ENCODE measurements at places on chromosomes 13 and 19.

- DNase-seq, result no peak
Observed at GRCh38 chr13:21426238-21426637, 32.9 kb downstream of the ZDHHC20 start.

DNA sequence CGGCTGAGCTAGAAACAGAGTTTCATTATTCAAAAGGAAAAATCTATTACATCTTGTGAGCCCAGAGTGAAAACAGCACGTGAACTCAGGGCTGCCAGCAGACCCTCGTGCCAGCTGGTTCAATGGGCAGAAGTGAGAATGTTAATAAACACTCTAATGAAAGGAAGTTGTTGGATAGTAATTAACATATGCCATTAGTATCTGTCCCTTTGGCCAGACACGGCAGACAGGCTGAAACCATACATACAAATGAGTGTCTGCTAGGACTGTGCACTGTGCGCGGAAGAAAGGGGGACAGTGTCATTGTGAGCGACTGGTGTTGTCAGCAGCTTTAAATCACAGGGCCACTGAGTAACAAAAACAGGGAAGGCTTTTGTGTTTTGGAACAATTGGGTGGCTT, 121.9 kb upstream of the TSC22D1 start:
- no peak for DNase-seq

- DNase-seq, result no peak
Observed at GRCh38 chr19:10920781-10921180, 7.7 kb downstream of the YIPF2 start.

GRCh38 chr19:12769689-12770088, 5.7 kb downstream of the HOOK2 start:
- DNase-seq, result no peak

GRCh38 chr19:46951171-46951986, 68.3 kb upstream of the NPAS1 start:
- peak; percentile 67 for DNase-seq

DNA sequence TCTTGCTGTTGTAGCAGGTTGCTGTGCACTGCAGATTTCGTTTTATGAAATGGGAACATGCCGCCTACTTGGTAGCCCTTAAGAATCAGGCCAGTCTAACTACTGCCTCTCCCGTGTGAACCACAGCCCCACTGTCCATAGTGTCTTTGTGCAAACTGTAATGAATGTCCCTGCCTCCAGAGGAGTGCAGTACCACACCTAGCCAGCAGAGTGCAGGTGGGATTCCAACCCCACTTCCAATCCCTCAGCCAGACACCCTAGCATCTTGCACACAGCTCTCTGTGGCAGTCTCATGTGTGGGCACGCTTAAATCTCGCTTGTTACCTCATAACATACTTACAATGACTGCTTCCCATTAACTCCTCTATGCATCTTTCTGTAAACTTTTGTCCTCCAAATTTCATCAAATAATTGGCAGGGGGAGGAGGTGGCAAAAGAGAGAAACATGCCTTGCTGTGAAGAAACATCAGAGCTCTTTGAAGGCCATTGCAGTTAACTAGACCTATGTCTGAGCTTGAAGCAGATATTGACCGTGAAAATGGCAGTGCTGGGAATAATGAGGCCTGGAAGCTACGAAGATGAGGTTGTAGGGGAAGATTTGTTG, 47.2 kb downstream of the ZAR1L start:
- DNase-seq, result no peak

- peak; percentile 31 for DNase-seq
Observed at GRCh38 chr19:38055655-38056521, 148.9 kb downstream of the SIPA1L3 start.

- peak; percentile 60 for DNase-seq
Observed at GRCh38 chr19:55319785-55320184, 5.4 kb downstream of the TMEM150B start.

DNA sequence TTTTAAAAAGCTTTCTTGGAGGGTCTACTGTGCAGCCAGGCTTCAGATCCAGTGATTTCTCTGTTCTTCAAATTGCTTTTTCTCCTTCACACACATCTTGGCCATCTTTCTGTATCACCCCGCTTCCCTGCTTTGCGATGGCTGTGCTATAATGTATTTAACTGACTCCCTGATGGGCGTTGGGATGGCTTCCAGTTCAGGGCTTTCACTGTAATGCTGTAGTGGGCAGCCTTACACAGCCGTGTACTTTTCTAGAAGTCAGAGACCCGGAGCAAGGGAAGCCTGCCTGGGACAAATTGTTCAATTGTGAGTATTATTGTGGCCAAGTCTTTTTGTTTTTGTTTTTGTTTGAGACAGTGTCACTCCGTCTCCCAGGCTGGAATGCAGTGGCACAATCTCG, 19.4 kb upstream of the PAK4 start:
- DNase-seq, result no peak

GRCh38 chr19:39154100-39154628, 28.6 kb downstream of the PAK4 start:
- no peak for DNase-seq

DNA sequence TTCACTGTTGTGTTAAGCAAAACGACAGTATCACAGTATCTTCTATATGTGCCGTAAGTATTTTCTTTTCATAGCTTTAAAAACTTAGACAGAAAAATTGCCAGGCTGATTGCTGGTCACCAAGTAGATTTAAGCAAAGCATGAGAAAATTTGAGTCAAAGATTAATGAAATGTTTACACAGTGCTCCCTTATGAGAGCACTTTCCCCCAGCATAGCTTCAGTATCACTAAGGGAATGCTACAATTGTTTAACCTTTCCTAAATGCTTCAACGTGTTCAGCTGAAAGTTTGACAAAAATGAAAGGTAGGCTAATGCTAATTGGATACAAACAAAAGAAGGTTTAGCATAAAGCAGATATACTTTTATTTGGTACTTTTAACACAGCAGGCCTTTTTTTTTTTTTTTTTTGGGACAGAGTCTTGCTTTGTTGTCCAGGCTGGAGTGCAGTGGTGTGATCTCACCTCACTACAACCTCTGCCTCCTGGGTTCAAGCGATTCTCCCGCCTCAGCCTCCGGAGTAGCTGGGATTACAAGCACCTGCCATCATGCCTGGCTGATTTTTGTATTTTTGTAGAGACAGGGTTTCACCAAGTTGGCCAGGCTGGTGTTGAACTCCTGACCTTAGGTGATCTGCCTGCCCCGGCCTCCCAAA, 23.4 kb downstream of the PCCA start:
- DNase-seq, result no peak

DNA sequence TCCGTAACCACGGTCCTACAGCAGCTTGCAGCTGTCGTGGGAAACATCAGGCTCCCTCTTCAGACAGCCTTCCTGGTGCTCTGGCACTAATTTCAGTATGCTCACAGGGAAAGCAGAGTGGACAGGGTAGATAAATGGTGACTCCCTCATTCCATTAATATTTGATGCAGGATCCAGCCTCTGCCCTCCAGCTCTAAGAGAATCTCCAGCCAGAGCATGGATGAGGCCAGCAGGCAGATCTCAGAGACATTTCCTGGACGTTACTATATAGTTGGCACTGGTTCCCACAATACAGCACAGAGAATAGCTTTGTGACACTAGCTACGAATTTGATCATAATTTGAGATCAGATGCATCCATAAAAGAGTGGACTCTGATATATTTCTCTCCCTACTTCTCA, 341.4 kb downstream of the LIG4 start:
- DNase-seq, result no peak

GRCh38 chr13:24252136-24252535, 57.2 kb upstream of the C1QTNF9 start:
- no peak for DNase-seq

- DNase-seq, result no peak
Observed at GRCh38 chr19:43501661-43502418, 2.7 kb downstream of the PHLDB3 start.

DNA sequence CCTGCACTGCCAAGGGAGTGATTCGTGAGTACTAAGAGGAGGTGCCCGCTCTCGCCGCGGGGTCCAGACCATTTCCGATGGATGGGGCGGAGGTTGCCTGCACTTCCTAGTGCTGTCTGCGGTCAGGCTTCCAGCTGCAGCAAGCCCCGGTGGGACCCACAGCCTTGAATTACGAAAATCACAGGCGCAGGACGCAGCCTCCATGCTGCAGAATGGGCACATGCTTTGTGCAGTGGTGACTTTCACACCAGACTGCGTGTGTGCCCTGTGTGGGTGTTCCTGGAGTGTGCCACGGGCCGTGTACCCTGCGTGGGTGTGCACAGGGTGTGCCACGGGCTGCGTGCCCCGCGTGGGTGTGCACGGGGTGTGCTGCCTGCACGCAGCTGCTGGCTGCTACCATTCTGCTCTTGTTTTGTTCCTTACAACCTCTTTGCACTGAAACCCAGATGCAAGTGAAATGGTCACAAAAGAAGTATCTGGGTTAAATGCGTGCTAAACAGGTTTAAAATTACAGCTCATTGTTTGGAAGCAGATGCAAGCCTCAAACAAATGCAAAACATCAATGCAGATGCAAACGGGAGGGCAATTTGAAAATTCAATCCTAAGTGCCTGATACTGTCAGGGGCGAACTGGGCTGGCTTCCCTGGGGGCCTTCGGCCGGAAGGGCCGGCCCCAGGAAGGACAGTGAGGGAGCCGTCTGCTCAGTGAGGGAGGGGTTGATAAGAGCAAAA, 221.2 kb upstream of the SOX1 start:
- no peak for DNase-seq

GRCh38 chr13:48783181-48783630, 129.5 kb downstream of the CYSLTR2 start:
- DNase-seq, result peak; percentile 95

GRCh38 chr19:19385896-19386869, 19.3 kb upstream of the GATAD2A start:
- no peak for DNase-seq

GRCh38 chr13:69947582-69947981, 160.0 kb upstream of the ATXN8OS start:
- no peak for DNase-seq

- DNase-seq, result peak; percentile 24
Observed at GRCh38 chr13:57627663-57628062, 3.9 kb upstream of the PCDH17 start.

GRCh38 chr13:103282571-103283450, 216.6 kb upstream of the SLC10A2 start:
- peak; percentile 74 for DNase-seq

DNA sequence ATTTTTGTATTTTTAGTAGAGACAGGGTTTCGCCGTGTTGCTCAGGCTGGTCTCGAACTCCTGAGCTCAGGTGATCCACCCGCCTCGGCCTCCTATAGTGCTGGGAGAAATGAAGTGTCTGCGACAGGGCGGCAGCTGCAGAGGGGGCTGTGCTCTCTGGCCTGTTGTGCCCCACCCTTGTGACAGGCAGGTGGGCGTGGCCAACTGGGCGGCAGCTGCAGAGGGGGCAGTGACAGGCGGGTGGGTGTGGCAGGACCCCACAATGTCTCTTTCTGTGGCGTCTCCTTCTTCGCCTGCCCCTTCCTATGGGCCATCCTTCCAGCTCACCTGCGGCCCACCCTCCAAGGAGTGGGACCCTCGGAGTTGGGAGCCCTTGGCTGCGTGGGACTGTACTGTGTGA, 11.8 kb downstream of the STK11 start:
- no peak for DNase-seq

DNA sequence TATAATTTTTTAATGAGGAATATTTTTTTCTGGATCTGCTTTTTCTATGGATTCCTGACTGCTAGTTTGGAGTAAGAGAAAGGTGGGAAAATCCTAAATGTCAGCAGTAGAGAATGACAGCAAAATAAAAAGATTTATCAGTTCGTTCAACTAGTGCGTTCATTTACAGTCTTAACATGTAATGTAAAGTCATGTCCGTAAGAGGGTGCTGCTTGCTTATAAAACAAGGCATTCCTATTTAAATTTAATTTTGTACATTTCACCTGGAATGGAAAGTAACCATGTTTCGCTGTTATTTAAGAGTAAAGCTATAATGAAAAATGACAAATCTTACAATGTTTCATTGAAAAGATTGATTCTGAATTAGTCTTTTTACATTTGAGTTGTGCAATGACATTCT, 76.6 kb downstream of the ZMYM2 start:
- no peak for DNase-seq

DNA sequence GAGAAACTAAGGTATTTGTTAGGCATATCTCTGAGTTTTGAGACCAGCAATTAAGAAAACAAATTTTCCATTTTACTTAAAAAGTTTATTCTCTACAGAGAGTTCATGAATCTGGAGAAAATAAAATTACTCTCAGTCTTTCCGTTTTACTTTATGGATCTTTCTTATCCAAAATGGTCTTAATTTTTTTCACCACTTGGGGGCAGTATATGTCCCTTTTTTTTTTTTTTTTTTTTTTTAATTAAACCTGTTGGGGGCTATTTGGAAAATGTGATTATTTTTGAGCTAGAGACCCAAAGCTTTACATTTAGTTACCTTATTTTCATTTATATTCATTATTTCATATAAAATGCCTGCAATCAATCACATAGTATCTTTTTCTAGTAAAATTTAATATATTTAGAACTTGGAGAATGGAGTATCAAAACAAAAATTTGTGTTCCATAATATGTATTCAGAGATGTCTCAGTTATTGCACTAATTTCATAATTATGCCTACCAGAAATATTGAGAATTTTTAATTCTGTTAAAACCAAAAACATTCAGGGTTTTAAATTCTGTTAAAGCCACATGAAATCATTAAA, 27.1 kb downstream of the PIBF1 start:
- DNase-seq, result peak; percentile 32

GRCh38 chr13:49802426-49802825, 9.9 kb upstream of the KPNA3 start:
- no peak for DNase-seq

DNA sequence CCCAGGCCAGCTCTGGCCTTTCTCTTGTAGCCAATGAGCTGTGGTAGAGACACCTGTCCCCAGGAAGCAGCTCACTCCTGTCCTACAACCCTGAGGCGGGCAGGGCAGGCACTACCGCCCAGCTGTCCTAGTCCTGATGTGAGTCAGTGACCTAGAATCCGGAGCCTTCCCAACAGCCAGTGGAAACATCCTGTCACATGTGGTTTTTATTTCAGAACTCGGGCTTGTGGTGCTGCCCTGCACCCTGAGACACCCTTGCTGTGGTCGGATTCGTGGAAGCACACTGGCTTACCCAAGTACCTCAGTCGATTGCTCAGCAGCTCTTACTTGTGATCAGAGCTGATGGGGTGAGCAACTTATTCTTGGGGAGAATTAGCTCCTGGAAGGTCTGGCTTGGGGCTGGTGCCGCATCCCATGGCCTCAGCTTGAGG, 83.6 kb upstream of the ARHGEF7 start:
- peak; percentile 91 for DNase-seq

GRCh38 chr13:99941086-99941485, 30.5 kb downstream of the ZIC5 start:
- DNase-seq, result no peak

- no peak for DNase-seq
Observed at GRCh38 chr13:67094952-67095351, 135.2 kb downstream of the PCDH9 start.

Measured in EH (cell line).